Activated T-helper 1 cell treated with anti-CD3 and anti-CD28 coated beads, Interleukin-2, amount 50 U/mL, for 16 hours (primary cell): ENCODE measurements at places on chromosomes 7 and 10.

GRCh38 chr10:111650088-111650487 is 533.5 kb downstream of the GPAM start:
- DNase-seq, result no peak

- DNase-seq, result no peak
Observed at GRCh38 chr10:110900983-110901382, 18.0 kb downstream of the BBIP1 start.

GRCh38 chr10:127854769-127855590 is 37.8 kb downstream of the CLRN3 start:
- DNase-seq, result no peak

- DNase-seq, result no peak
Observed at GRCh38 chr10:10946801-10947200, 70.9 kb upstream of the CELF2 start.

- no peak for DNase-seq
Observed at GRCh38 chr10:1661859-1662437, 75.4 kb downstream of the ADARB2 start.

DNA sequence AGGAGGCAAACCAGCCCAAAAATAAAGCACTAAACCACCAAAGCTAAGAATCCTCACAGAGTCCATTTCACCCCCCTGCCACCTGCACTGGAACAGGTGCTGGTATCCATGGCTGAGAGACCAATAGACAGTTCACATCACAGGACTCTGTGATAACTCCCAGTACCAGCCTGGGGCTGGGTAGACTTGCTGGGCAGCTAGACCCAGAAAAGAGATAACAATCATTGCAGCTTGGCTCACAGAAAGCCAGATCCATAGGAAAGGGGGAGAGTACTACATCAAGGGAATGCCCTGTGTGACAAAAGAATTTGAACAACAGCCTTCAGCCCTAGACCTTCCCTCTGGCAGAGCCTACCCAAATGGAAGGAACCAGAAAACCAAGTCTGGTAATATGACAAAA is 13.6 kb upstream of the SLC25A28 start:
- no peak for DNase-seq

- DNase-seq, result no peak
Observed at GRCh38 chr7:123719197-123719721, 29.5 kb downstream of the WASL start.

GRCh38 chr10:75347186-75347585 is 54.4 kb downstream of the ZNF503 start:
- DNase-seq, result no peak

- no peak for DNase-seq
Observed at GRCh38 chr7:138208142-138208570, 131.9 kb downstream of the AKR1D1 start.

GRCh38 chr7:159213253-159213652 is 68.6 kb upstream of the VIPR2 start:
- no peak for DNase-seq

- DNase-seq, result peak; percentile 33
Observed at GRCh38 chr10:4013651-4014121, 228.7 kb upstream of the KLF6 start.

DNA sequence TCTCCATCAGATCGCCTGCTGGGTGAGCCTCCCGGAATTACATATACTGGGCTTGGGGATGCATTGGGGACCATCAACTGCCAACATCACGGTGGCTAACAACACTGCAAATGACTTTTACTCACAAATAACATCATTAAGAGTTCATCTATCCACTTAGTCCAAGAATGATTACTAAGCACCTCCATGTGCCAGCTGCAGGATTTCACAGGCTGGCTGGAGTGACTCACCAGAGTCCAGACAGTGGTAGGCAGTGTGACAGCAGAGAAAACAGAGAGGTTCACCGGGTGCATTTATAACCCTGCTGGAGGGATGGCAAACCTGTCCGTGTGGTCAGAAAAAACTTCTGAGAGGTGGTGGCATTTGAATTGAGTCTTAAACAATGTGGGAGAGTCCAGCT is 3.2 kb upstream of the IGFBP3 start:
- no peak for DNase-seq

- DNase-seq, result no peak
Observed at GRCh38 chr10:130395248-130395936, 259.2 kb downstream of the GLRX3 start.

DNA sequence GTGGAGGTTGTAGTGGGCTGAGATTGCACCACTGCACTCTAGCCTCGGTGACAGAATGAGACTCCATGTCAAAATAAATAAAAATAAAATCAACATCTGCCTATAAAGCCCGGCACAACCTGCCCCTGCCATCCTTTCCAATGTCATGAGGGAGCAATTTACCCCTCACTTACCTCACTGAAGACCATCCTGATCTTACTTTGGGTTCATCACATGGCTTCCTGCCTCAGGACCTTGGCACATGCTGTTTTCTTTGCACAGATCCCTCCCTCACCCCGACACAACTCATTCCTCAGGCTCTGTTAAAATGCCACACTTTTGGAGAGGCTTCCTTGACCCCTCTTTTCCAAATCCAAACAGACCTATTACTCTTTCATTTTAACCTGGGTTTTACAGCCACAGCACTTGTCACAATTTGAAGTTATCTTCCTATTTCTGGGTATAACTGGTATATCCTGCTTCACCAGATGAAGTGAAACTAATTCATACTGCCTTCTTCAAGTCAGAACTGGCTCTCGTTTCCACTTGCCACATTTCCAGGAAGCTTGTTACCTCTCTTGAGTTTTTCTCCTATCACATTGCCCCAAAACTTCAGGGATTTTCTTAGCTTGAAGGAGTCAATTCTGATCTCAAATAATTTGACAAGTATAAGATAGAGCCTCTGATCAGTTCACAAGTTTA is 69.3 kb upstream of the PARD3 start:
- no peak for DNase-seq

DNA sequence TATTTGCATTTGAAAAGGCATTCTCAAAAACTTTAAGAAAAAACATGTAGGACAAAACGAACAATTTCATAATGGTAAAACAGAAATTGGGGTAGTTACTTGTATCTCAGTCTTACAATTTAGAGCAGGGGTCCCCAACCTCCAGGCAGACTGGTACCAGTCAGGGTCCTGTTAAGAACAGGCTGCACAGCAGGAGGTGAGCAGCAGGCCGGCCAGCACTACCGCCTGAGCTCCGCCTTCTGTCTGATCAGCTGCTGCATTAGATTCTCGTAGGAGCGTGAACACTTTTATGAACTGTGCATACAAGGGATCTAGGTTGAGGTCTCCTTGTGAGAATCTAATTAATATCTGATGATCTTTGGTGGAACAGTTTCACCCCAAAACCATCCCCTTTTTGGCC is 77.3 kb downstream of the SEMA3A start:
- no peak for DNase-seq

DNA sequence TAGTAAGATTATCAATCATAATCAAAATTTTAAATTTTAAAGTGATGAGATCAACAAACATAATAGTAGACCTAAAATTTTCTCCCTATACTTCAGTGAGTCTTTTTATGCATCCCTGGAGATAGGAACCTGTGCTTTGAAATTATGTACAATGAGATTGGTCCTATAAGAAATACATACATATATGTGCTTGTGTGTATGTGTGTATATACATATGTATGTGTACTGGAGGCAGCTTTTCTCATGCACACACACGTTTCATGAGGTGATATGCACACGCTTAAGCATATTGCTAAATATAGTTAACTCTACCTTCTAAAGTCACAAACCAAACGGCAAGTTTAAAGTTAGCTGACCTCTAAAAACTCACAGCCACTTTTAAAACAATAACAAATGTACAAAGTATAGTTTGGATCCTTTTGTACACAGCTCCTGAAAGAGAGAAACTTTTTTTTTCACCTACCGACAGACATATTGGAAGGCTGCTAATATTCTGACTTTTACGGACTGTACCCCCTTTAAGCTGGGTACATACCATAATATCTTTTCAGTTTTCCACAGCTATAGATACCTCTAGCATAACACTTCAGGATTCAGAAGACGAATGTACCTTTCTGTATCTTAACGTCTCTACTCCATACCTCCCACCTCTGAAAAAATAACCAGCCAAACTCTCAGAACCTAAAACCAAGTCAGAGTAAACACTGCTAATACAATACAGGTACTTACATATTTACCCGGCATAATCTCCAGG is 3.3 kb downstream of the ITGB1 start:
- DNase-seq, result no peak

DNA sequence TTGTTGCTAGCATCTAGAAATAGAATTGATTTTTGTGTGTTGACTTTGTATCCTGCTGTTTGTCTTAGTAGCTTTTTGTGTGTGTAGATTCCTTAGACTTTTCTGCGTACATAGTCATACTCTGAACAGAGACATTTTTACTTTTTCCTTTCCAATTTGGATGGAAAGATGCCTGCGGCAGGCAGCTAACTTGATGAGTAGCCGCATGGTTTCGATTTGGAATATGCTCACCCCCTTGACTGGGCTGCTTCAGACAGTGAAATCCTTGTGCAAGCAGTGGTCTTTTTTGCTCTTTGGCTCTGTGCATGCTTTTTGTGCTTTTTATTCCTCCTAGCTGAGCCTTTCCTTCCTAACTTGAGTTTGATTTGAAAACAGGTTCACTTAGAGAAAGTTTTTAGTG is 71.8 kb downstream of the HHEX start:
- DNase-seq, result no peak

- DNase-seq, result no peak
Observed at GRCh38 chr7:143049362-143049761, 2.8 kb upstream of the OR6V1 start.

GRCh38 chr7:118731854-118732253 is 507.4 kb downstream of the ANKRD7 start:
- no peak for DNase-seq

DNA sequence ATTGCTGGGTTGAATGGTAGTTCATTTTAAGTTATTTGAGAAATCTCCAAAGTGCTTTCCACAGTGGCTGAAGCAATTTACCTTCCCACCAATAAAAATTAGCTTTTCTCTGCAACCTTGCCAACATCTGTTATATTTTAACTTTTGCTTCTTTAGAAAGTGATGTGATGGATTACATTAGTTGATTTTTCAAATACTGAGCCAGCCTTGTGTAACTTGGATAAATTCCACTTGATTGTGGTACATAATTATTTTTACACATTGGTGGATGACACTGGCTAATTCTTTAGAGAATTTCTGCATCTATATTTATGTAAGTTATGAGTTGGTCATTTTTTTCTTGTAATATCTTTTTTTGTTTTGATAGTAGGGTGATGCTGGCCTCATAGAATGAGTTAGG is 634.1 kb downstream of the GALNT17 start:
- no peak for DNase-seq

GRCh38 chr10:49608166-49609005 is 1.7 kb upstream of the SLC18A3 start:
- no peak for DNase-seq

DNA sequence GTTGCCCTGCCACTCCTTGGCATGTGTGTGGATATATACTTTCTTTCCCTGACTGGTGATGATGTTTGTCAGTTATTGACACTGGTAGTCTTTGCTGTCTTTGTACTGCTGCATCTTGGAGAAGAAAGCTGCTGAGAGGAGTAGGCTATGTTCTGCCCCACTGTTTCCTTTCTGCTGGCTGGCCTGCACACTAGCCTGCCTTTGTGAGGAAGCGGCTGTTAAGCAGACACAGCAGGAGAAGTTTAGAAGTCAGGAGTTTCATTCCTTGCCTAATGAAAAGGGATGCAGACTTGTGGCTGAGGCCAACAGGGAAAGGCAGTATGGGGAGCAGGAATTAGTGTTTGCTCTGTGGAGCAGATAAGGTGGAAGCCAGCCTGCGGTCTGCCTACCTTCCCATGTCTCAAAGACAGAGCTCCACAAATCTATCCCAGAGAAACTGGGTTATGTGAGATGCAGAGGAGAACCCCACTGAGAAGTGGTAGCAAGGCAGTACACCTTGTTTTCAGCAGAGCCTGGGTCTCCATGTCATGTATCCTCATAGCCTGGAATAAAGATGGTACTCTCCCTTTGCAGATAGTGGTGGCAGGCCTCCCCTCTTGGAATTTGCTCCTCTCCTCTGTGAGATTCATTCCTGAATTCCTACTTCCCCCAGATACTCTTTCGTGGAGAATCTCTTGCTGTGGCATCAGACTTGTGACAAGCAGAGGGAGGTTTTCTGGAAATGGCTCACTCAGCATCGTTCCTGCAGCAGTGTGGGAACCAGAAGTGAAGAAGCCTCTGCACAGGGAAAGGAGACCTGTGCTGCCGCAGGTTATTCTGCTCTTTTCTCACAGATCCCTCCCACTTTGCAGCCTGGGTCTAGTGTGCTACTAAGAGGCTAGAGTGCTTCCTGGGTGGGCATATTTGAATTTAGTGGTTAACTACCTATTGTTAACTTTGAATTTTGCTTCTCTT is 130.2 kb downstream of the LRRC4 start:
- DNase-seq, result no peak

GRCh38 chr7:39414224-39415035 is 151.8 kb upstream of the YAE1 start:
- DNase-seq, result peak; percentile 9
